ENCODE measurements at places on chromosomes 1 and 21.

DNA sequence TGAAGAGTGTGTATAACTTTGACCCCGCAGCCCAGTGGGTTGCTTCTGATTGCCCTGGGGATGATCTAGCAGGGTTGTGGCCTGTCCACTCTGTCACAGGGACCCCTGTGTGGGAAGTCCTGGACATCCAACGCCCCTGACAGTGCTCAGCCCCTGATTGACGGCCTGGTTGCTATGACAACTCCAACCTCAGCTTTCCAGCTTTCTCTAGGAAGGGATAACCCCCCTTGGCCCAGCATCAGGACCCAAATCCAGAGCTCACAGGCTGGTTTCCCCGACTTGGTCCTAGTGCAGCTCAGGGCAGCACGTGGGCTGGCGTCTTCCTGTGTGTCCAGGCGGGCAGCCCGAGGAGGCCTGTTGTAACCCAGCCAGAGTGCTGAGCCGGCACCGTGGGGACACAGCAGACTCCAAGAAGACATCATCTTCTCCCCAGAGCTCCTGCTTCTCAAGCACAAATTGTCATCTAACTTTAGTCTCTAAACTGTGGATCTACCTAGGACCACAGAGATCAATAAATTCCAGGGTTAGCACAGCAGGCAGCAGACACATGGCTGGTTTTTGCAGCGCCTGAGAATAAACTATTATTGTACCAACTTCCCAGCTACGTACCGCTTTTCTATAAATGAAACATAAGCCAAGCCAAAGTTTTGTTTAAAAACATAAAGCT, 18.9 kb upstream of the PDXK start:
- no peak for DNase-seq

DNA sequence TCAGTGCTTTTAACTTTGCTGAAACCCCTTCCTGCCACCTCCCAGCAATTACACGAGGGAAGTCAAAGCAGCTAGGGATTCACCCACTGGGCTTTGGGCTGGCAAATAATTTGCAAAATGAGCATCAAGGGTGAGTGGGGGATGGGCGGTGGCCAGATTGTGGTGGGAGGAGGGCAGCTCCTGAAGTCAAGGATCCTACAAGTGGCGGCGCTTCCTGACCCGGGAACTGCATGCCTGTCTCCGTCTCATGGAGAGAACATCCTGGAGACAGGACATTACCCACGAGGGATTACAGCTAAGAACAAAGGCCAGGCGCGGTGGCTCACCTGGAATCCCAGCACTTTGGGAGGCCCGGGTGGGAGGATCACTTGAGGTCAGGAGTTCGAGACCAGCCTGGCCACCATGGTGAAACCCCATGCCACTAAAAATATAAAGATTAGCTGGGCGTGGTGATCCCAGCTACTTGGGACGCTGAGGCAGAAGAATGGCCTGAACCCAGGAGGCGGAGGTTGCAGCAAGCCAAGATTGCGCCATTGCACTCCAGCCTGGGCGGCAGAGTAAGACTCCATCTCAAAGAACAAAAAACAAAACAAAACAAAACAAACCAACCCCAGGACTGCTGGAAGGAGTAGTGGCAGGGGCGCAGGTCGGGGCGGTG, 12.9 kb downstream of the TTC34 start:
- DNase-seq, result peak; percentile 11

DNA sequence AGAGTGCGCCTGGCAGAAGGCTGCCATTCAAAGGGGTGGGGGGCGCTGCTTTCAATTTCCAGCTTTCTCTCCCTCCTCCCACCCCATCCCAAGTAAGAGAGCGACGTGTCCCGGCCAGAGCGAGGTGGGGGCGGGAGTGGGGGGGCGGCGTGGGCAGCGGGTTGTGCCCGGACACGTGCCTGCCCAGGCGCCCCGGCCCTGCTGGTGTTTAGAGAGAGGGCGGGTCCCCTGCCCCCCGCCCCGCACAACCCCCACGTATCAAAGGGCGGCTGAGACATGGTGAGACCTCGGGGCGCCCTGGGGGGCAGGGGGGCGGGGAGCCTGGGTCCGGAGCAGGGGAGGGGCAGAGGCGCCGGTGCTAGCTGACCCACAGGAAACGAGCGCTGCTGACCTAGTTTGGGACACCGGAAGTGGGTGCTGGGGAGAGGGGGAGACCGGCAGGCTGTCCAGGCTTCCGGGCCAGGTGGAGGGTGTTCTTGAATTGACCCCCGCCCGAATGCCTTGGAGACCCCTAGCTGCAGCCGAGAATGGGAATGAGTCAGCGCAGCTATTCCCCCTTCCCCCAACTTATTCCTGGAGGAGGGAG, 1.3 kb downstream of the ZBTB7B start:
- DNase-seq, result peak; percentile 86

- DNase-seq, result no peak
Observed at GRCh38 chr1:83998205-83998497, 781 bp downstream of the TTLL7 start.

- no peak for DNase-seq
Observed at GRCh38 chr1:53273526-53273925, 35.2 kb upstream of the MAGOH start.

GRCh38 chr1:58927041-58927721, 143.3 kb upstream of the JUN start:
- DNase-seq, result no peak

GRCh38 chr1:50265790-50266314, 157.1 kb downstream of the ELAVL4 start:
- DNase-seq, result peak; percentile 47

- no peak for DNase-seq
Observed at GRCh38 chr1:156516821-156517220, 16.2 kb upstream of the MEF2D start.

- DNase-seq, result no peak
Observed at GRCh38 chr1:226494092-226494609, 54.4 kb upstream of the STUM start.

GRCh38 chr1:193394336-193394735, 207.9 kb upstream of the B3GALT2 start:
- DNase-seq, result no peak

- DNase-seq, result no peak
Observed at GRCh38 chr1:221708076-221708571, 33.8 kb downstream of the DUSP10 start.

DNA sequence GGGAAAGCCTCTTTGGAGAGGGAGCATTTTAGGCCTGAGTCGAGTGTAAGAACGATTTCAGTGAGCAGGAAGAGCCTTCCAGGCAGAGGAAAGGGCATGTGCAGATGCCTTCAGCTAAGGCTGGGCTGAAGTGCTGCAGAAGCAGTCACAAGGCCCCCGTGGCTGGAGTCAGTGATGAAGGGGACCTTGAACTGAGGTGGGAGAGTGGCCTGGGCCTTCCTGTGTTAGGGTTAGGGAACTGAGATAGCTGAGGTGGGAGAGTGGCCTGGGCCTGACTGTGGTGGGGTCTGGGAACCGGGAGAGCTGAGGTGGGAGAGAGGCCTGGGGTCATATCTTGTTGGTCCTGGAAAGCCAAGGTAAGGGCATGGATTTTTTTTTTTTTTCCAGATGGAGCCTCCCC, 50.9 kb upstream of the ETV3 start:
- no peak for DNase-seq

DNA sequence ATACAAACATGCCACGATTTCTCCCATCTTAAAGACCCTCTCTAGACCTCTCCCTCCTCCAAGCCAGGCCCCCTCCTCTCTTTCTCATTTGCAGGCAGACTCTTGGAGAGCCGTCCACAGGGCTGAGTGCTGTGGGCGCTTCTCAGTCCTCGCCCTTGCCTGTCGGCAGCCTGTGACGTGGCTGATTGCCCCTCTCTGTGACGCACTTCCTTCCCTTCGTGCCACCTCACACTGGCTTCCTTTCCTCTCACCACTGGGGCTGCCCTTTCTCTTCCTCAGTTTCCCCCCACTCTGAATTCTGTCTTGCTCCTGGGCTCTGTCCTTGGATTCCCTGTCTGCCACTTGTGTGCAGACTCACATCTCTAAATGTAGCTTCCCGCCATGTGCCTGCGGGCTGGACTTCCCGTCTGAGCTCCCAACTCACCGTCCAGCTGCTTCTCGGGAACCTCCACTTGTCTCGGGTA, 227.2 kb downstream of the CAMTA1 start:
- DNase-seq, result no peak

GRCh38 chr1:103941086-103941485, 191.4 kb downstream of the AMY1C start:
- DNase-seq, result no peak

Data from heart left ventricle (tissue), 16 donors.